ENCODE measurements at places on chromosomes 11 and 22.

GRCh38 chr22:26127126-26127525 is 42.1 kb upstream of the SEZ6L start:
- no peak for DNase-seq

DNA sequence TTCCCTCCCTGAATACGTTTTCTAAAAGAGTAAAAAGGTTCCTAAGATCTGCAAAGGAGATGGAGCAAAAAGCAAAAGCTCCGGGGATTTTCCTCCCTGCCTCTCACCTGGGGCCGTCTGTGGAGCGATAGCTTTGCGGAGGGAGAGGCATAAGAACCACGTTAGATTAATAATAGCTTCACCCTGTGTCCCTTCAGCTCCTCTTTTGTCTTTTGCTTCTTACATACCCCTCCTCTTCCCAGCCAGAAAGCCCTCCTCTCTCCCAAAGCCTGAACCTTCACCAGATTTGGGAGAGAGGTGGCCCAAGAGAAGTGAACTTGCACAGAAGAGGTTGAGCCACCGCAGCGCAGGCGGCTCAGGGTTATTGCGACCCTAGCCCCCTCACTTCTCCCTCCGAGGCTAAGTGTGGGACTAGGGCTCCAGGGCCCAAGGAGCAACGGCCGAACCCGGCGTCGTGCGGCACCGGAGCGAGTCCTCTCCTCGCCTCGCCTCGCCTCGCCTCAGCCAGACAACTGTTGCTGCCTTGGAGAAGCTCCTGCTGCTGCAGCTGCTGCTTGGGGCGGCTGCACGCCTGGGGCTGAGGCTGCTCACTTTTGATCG is 97.6 kb upstream of the HSD17B12 start:
- no peak for DNase-seq

DNA sequence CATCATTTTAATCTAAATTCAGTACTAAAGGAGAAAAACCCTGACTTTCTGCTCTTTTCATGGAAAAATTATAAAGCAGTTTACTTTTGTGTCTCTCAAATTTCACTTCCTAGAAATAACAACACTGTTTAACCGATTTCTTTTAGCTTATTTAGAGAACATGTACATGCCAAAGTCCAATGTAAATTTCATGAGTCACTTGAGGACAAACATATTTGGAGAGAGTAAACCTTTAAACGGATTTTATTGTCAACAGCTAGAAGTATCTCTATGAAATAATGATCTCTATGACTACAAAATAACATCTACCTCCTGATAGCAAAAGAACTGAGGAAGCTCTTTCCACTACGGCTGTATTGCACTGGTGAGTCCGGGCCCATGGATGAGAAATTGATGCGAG is 46.3 kb upstream of the SLC22A25 start:
- no peak for DNase-seq

- DNase-seq, result no peak
These were observed at the start of gene MS4A10 for GRCh38 chr11:60785136-60785535. MS4A10 (plus strand) TSS chr11:60785333; CDS start chr11:60790336, 5,003 bp downstream.

DNA sequence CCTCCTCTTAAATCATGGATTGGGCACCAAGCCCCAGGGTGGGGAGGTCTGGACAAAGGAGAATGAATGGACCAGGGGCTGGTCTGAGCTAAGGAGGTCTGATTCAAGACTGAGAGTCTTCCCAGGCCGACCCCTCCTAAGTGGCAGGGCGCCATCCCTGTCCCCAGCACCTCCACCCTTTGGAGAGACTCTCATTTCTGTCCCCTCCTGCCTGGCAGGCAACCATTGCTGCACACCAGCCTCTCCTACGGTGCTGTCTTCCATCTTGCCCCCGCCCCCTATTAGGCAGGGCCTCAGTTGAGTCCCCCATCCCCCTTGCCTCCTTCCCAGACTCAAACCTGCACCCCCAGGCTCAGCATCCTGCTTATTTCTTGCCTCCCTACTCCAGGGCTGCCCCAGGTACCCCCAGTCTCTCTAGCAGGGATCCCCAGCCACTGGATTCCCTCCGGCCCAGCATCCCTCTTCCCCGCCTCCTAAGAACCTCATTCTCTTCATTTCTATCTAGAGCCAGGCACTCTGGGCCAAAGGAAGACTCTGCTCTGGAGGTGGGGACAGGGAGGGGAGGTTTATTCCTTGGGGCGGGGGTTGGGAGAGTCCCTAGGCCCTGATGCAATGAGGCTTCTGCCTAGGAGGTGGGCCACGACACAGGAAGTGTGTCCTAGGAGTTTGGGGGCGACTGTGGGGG is 1.7 kb upstream of the RCOR2 start:
- DNase-seq, result no peak

DNA sequence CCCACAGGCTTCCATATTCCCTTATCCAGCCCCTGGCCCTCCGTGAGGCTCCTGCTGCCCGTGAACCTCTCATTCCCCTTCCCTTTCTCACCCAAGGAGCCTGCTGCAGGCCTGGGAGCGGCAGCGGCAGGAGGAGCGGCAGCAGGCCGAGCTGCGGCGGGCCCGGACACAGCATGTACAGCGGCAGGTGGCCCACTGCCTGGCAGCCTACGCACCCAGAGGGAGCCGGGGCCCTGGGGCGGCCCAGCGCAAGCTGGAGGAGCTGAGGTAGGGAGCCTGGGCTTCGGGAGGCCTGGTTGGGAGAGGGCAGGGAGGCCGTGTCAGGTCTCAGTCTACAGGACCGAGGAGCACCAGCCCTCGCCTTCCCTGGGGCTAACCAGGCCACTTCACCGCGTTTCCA is 8.1 kb upstream of the SART1 start:
- no peak for DNase-seq

- no peak for DNase-seq
These were observed 83.9 kb downstream of the CABIN1 start for GRCh38 chr22:24094966-24095365.

- DNase-seq, result no peak
These were observed 9.4 kb downstream of the UEVLD start for GRCh38 chr11:18578975-18579598.

GRCh38 chr22:25518000-25518663 is 46.3 kb upstream of the GRK3 start:
- DNase-seq, result no peak

DNA sequence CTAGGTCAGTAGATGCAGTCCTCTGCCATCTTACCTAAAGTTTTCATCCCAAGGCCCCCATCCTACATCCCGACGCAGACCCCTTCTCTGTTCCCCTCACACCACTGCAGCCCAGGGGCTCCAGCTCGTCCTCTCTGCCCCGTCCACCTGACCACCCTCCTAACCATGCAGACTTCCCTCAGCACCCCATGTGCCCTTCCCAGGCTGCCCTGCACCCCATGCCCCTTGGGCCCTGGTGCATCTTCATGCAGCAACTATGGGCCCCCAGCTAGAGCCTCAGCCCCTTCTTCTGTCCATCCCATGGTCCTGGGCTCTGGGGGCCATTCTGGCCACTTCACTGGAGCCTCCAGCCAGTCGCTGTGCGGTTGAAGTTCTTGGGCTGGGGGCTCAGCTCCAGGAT is 2.9 kb downstream of the PRR33 start:
- DNase-seq, result no peak

- no peak for DNase-seq
These were observed 28.1 kb downstream of the ME3 start for GRCh38 chr11:86644291-86644690.

GRCh38 chr11:63343130-63343529 is 26.5 kb upstream of the SLC22A9 start:
- DNase-seq, result no peak

DNA sequence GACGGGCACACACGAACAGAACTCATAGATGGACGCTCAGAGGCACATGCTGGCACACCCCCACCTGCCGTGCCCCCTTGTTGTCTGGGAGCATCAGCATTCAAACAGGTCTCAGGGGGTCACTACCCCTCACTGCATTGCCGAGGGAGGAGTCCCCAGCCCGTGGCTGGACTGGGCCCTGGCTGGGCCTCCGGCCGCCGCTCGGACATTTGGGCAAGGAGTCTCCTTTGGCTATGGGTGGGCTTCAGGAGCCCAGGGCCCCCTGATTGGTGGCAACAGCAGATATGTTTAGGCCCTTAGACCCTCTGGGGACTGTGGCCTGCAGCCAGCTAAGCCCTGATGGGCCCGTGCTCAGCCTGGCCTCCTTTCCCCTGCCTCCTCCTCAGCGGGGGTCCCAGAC is 41.9 kb downstream of the FLRT1 start:
- DNase-seq, result no peak

- no peak for DNase-seq
These were observed 44.4 kb upstream of the CLDN5 start for GRCh38 chr22:19568337-19569275.

GRCh38 chr11:119776031-119776636 is 47.1 kb upstream of the NECTIN1 start:
- DNase-seq, result no peak

GRCh38 chr11:102345904-102346303 is 1.1 kb upstream of the BIRC2 start:
- no peak for DNase-seq

DNA sequence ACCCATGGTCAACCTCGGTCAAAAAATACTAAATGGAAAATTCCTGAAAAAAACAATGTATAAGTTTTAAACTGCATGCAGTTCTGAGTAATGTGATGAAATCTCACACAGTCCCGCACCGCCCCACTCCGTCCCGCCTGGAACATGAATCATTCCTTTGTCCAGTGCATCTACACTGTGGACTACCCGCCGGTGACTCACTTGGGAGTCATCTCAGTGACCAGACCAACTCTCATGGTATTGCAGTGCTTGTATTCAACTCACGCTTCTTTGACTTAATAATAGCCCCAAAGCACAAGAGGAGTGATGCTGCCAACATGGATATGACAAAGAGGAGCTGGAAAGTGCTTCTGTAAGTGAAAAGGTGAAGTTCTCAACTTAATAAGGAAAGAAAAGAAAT is 48.8 kb downstream of the ARHGAP32 start:
- no peak for DNase-seq

DNA sequence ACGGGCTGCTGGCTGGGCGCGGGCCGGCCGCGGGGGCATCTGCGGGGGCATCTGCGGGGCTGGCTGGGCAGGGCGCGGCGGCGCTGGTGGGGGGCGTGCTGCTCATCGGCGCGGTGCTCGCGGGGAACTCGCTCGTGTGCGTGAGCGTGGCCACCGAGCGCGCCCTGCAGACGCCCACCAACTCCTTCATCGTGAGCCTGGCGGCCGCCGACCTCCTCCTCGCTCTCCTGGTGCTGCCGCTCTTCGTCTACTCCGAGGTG is 194 bp downstream of the DRD4 start:
- DNase-seq, result no peak

GRCh38 chr22:44444341-44445306 is 53.4 kb downstream of the RTL6 start:
- DNase-seq, result no peak

DNA sequence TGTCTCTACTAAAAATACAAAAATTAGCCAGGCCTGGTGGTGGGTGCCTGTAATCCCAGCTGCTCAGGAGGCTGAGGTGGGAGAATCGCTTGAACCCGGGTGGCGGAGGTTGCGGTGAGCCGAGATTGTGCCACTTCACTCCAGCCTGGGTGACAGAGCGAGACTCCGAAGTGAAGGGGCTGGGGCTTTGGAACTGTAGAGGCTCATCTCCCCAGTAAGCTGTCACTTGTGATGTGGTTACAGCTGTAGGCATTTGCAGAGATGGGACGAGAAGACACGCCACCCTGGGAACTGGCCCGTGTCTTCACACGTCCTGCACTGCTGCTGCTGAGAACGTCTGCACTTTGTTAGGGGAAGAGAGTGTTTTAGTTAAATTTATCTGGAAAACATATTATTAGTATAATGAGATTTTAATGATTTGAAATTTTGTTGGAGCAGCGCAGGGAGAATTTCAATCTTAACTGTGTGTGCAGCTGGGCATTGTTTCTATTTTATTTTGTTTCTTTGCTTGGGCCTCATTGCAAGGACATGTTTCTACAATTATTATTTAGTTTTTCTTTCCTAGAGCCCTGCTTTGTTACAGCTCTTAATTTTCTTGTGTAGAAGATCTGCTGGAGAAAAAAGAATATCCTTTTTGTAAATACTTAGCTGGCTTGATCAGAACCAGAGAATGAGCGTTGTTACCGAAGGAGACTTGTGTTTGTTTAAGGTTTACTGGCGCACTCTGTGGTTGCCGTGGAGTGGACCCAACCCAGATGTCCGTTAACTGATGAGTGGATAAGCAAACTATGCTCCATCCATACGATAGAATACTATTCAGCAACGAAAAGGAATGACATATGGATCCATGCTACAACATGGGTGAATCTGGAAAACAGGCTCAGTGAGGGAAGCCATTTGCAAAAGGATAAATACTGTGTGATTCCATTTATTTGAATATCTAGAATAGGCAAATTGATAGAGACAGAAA is 18.4 kb downstream of the PARVB start:
- DNase-seq, result no peak

GRCh38 chr11:133104009-133104744 is 428.1 kb downstream of the OPCML start:
- DNase-seq, result no peak

GRCh38 chr11:64858467-64859263 is 14.2 kb upstream of the CDC42BPG start:
- no peak for DNase-seq

GRCh38 chr11:86422371-86422770 is 47.7 kb downstream of the CCDC81 start:
- DNase-seq, result no peak

GRCh38 chr11:1162491-1163311 is 4.9 kb downstream of the MUC5AC start:
- no peak for DNase-seq

- no peak for DNase-seq
These were observed 125.7 kb downstream of the TRIM29 start for GRCh38 chr11:120012245-120012644.

DNA sequence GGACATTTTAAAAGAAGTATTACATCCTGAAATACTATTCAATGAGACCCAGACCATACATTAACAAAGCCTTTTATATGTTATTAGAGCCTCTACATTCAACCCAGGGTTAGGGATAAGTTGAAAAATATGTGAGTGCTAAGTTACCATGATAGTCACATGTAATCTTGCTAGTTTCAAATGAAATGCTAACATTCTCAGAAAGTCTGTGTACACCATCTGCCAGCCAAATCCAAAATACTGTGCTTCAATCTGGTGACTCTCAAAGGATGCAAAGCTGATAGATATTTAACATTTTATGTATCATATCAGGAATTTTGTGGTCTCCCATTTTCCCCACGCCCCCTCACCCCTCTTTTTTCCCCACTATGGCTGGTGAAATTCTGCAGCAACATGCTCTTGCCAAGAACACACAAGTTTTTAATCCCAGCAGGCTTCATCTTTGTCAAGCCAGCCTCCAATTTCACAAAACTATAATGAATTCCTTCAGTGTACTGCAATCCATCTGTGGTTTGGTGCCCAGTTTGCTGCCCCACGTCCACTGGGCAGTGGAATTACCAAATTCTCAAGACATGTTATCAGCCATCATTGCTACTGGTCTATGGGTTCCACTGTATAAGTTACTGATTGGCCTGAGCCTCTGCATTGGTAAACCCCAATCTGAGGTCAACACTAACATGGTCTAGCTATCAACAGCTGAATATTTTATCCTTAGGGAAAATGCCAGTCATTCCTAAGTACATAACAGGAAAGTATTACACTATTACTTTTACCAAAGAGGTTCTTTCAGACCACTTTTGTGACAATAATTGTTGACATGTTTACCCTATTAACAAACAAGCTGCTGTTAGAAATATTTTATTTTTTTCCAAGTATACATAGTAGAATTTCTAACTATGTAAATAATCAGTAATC is 1.5 kb upstream of the PICALM start:
- no peak for DNase-seq

GRCh38 chr22:31141551-31141950 is 1.2 kb upstream of the PLA2G3 start:
- DNase-seq, result no peak

- DNase-seq, result no peak
These were observed 66.4 kb upstream of the OLFML1 start for GRCh38 chr11:7418906-7419305.

GRCh38 chr11:43738600-43739409 is 58.3 kb downstream of the HSD17B12 start:
- no peak for DNase-seq
